GM23338 (cell line): ENCODE measurements at places on chromosomes 12 and 14.
A peak's percentile ranks its signal among the peaks of the same experiment; 100 is the strongest.

DNA sequence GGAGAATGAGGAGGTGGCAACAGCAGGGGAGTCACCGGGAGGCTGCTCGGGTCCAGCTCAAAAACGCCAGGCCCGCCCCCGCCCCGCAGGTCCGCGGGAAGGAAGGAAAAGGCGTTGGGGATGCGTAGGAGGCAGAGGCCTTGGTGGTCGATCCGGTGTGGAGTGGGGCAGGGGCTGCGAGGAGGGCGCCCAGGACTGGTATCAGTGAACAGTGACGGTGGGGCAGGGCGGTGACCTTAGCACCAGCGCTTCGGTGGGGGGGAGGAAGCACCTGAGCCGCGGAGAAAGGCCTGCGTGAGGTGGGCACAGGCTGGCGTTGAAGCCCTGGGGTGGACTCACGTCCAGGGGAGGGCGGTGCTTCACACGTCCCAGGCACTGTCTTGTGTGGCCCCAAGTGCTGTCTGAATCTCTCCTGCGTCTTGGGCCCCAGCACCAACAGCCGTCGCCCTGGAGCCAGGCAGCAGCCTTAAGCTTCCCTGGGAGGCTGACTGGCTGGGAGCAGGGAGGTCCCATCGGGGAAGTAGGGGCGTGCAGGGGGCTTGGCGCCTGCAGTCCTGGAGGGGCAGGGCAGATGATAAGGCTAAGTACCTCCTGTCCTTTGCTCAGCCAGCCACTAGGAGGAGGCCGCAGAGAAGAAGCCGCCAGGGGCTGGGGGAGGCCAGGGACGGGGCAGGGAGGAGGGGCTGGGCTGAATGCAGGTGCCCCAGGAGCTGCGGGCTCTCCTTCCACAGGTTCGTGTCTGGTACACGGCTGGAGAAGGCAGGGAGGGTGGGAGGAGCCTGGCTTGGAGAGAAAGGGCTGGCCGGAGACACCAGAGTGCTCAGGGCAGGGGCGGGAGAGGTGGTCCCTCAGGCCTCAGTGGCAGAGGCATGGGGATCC is 26.5 kb downstream of the ZBTB42 start:
- DNase-seq, result peak; percentile 95

GRCh38 chr12:99901181-99901580 is 83.6 kb downstream of the ANKS1B start:
- DNase-seq, result no peak

DNA sequence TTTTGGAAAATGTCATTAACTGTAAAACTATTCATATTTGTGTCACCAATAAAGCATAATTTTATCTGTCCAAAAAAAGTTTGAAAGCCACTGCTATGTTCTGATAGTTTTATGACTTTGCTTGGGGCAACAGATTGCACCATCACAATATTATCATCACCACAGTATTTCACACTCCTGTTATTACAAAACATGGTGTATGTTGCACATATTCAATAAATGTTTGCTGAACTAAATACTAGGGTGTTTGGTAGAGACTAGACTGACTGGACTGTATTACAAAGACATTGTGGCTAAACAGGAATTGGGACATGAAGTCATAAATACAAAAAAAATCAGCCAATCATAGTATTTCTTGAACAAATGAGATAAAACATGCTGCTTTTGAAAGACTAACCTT is 55.1 kb downstream of the PAWR start:
- DNase-seq, result no peak

DNA sequence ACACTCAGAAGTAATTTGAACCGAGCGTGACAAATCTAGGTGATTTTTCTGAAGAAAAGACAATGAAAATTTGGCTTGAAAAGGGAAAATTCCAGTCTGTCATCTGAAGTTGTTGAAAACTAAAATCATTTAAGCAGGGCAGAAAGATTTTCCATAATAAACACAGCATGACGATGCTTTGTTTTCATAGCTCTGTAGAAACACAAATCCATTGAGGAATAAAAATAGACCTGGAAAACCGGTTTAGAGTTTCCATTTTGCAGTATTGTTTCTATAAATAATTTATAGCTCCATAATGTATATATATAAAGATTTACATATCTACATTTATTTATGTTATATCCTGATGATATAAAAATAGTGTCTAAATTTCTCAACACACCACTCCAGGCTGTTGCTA is 1918.5 kb upstream of the FLRT2 start:
- DNase-seq, result no peak

GRCh38 chr12:57169969-57170368 is 22.6 kb upstream of the LRP1-AS start:
- DNase-seq, result no peak

DNA sequence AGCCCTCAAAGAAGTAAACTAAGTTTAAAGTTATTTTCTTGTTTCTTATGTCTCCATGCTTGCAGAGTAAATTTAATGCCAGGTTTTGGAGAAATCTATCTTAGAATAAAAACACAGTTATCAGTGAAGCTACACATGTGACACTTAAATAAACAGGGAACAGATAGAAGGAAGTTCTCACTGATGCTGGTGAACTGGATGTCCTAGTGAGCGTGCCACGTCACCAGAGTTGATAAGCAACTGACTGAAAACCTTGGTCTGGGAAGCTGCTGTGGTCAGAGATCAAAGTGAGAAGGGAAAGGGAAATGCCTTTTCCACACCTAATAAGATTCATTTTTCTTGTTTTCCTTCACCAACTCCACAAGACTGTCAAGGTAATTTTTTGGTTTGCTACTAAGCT is 74.8 kb upstream of the PCED1B start:
- DNase-seq, result no peak

DNA sequence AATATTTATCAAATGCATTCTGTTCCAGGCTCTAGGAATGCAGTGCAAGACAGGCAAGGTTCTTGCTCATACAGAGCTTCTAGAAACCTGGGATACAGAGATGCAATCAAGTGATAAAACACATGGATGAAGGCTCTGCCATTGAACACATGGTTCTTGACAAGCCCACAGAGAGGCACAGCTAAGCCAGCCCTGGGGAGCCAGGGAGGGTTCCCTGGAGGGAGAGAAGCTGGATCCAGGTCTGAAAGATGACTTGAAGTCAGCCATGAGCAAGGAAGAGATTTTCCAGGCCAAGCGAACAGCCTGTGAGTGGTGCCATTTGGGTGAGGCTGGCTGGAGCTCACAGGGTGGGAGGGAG is 66.2 kb downstream of the IRF2BPL start:
- DNase-seq, result no peak

- peak; percentile 97 for DNase-seq
These were observed 135.7 kb downstream of the PPM1H start for GRCh38 chr12:62799126-62799736.

DNA sequence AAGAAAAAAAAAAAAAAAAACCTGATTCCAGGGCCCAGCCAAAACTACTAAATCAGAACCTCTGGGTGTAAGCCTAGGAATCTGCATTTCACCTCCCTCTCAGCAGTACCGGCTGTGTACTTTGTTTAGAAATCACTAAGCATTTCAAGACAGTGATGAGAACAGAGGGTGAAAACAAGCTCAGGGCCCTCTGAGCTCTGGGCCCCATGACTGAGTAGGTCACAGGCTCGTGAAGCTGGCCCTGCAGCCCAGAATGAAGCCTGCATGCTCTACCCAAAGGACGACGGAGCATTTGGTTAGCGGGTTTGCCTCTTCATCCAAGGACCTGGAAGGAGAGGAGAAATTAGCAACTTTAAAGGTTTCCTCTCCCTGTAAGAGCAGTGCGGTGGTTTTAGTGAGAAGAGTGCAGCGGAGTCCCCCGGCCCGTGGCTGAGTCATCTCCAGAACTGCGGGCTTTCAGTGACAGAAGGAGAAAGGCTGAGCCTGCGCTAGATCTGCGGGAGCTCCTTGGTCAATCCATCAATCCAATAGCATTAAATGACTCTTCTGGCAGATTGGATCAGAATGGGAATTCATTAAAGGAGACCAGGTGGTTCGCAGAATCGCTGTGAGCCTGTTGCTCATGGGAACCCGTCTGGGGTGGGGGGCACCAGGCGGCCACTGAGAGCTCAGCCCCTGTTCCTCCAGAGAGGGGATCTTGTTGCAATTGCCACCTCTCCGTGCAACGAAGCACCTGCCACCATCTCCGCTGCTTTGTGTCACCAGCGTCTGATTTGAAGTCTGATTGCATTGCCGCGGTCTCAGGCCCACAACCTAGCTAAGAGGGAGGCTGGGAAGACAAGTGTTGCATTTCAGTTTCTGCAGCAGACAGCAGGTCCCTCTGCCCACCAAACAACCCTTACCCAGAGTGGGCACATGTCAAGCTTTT is 7.3 kb downstream of the IL31 start:
- DNase-seq, result no peak

DNA sequence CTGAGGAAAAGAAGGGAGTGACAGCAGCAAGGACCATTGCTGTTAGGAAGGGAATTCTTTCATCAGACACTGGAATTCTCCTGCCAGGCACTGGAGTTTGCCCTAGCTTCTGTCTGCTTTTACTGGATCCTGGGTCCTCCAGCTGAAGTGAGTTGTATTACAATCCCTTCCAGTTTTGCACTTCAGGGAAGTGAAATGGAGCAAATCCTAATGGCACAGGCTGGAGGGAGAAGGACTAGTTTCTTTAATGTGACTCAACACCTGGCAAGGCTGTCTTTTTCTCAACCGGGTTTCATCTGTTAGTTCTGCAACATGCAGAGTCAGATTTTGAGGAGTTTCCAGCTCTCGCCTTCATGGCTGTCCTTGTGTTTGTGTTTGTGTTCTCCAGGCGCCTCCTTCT is 45.8 kb downstream of the ETV6 start:
- DNase-seq, result no peak

GRCh38 chr12:58504143-58504938 is 416.0 kb downstream of the LRIG3 start:
- DNase-seq, result no peak

- no peak for DNase-seq
These were observed 19.2 kb upstream of the PPP1R12A start for GRCh38 chr12:79954037-79954610.

DNA sequence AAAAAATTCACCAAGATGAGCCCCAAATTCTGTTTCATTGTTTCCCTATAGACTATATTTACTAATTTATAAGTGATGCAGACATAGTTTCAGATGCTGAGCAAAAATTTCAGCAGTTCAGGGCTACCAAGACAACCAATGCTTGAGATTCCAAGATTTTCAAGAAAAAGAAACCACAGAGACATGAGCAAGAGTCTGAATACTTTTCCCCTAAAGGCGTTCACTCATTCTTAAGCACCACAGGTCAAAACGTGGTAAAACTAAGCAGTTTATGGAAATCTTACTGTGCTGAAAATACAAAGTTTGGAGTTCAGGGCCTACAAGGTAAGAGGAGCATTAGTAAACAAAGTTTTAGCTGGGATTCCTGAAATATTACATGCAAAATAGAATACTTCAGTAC is 221.2 kb downstream of the KCNH5 start:
- DNase-seq, result no peak

GRCh38 chr12:96516472-96517430 is 27.4 kb downstream of the CFAP54 start:
- peak; percentile 86 for DNase-seq

DNA sequence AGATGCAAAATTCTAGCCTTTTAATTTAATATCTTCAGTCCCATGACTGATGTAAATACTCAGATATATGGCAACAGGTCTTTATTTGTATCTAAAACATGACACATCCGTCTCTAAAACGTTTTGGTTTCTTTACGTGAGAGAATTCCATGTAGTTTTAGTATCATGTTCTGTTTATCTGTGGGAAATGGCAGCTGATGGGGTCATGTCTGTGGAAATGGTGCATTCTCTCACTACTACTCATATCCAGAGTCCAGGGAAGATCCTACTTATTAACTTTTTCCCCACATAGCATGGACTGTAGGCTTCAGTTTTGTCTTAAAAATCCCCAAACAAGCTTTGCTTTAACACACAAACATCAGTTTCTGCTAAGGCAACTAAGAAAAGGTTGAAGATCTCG is 53.8 kb downstream of the SPTLC2 start:
- no peak for DNase-seq

GRCh38 chr12:126895951-126896913 is 1370.7 kb upstream of the TMEM132C start:
- DNase-seq, result no peak

GRCh38 chr12:122740351-122740750 is 9.7 kb upstream of the HCAR1 start:
- peak; percentile 31 for DNase-seq

DNA sequence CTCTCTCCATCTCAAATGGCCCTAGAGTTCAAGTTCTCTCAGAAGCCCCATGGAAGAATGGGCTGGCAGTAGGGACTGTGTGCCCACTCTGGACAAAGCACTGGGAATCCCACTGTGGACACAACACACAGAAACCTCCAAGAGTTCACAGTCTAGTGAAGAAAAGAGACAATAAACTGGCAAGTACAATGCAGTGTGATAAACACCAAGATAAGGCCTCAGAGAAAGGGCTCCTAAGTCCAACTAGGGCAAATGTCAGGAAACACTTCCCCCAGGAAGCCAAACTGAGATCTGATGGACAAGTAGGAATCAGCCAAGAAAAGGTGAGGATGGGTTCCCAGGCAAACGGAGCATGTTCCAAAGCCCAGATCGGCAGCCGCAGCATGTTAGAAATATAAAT is 5.4 kb downstream of the VSIG10 start:
- no peak for DNase-seq

DNA sequence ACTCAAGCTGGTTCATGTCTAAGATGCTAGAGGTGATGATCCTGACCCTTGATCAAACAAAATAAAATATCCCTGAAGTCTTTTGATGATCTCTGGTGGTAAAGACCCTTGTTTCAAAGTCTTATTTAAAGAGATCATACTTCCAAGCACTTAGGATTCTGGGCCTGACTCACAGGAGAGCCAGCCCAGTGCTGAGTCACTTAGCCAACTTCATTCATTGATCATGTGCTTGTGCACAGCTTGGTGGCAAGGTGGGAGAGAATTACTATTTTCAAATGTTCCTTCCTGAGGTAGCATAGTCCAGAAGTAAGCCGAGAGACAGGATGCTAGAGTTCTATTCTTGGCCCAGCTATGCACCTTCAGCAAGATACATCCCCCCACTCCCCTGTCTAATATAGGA is 40.6 kb downstream of the SCN8A start:
- DNase-seq, result no peak

GRCh38 chr14:56585461-56586084 is 6.0 kb downstream of the TMEM260 start:
- no peak for DNase-seq

DNA sequence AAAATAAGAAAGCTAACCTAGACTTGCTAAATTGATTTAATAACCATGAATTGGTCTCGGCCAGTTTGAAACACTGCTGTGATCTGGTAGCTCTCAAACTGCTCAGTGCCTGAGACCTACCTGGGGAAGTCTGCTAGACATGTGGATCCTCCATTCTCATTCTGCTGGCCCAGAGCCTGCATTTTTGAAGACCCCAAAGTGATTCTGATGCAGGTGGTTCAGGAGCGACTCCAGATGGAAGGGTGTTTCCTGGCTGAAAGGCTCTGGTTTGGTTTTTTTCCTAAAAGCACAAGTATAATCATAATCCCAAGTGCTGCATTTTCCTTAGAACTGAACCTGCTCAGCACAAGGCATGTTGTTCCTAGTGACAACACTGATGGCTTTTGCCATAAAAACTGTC is 159.5 kb downstream of the ZNF664 start:
- no peak for DNase-seq

- DNase-seq, result no peak
These were observed 382.0 kb downstream of the GXYLT1 start for GRCh38 chr12:41762691-41763090.
